ENCODE measurements at places on chromosomes 2 and 18. TPM values are rescaled to one million over a fixed set of nuclear protein-coding genes. Genes with fewer than 3 reads are reported as not detected.

The PRKD3 gene
- total RNA-seq: 40.5 TPM

The NEU4 gene
- total RNA-seq: 4.3 TPM

The REV1 gene
- total RNA-seq: 39.8 TPM

The SCYGR4 gene
- total RNA-seq: not detected

The ICOS gene
- total RNA-seq: 98.1 TPM

The ALK gene
- total RNA-seq: not detected

The ME2 gene
- 15.6 TPM for total RNA-seq

DNA sequence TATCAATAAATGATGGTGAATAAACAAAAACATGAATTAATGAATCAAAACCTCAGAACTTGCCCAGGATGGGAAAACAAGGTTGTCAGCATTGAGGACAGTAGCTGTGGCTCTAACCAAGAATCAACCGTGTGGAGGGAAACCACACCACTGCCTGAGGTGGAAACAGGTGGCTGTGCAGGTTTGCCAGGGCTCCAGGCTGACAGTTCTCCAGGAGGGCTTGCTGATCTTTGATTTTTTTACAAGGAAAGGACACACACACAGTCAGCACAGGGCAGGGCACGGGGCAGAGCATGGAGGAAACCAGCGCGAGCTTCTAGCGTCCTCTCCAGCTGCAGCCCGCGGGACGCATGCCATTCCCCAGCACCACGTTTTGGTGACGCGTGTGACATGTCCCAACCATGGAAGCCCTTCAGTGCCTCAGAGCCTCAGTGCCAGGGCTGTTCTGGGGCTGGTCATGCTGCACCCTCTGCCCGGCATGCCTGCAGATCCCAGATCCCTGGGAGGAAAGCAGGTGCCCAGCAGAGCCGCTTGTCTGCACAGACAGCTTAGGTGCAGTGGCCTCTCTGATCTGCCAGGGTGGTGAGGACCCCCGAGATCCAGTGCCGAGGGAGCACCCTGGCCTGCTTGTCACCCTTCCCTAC, 15.8 kb upstream of the AGXT start:
- H3K36me3 ChIP-seq: no peaks in the 10 kb centered on the region
- no peak overlapping the region for H3K27ac ChIP-seq
- no peaks in the 10 kb centered on the region for H3K4me1 ChIP-seq
- H3K4me3 ChIP-seq: no peak overlapping the region
- H3K27me3 ChIP-seq: no peaks in the 10 kb centered on the region

DNA sequence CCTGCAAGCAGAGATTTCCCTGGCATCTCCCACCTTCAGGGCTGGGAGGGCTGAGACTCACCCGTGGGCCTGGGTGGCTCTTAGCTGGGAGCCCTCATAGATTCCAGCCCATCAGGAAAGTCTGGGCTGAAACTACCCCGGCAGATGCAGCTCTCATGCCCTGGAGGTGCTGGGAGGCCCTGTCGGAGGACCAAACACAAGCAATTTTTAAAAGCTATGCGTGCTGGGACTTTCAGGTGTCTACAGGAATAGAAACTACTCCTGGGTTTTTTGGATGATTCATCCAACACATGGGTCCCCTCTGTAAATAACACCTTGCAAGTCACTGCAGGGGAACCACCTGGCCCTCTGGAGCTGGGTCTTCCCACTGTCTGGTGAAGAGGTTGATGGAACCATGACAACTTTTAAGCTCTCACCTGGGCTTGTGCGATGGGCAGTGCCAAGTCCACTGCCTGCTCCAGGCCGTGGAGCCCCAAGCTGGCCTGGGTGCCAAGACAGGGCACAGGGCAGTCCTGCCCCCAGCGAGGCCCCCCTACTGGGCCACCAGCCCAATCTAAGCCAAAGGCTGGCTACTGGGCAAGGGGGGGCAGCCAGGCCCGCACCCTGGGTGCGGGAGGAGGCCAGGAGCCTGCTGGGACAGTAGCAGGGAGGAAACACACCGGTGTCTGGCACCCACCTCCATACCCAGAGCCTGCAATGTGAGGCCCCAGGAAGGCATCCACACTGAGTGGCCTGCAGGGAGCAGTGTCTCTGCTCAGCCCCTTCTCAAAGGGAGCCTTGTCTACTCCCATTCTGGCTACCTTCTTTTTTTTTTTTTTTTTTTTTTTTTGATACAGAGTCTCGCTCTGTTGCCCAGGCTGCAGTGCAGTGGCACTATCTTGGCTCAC, 1.1 kb upstream of the GPR55 start:
- DNase-seq: no peak
- H3K27ac ChIP-seq: no peak overlapping the region
- H3K36me3 ChIP-seq: no peaks in the 10 kb centered on the region
- peaks cover 43% of the 10 kb centered on the region for H3K4me1 ChIP-seq

DNA sequence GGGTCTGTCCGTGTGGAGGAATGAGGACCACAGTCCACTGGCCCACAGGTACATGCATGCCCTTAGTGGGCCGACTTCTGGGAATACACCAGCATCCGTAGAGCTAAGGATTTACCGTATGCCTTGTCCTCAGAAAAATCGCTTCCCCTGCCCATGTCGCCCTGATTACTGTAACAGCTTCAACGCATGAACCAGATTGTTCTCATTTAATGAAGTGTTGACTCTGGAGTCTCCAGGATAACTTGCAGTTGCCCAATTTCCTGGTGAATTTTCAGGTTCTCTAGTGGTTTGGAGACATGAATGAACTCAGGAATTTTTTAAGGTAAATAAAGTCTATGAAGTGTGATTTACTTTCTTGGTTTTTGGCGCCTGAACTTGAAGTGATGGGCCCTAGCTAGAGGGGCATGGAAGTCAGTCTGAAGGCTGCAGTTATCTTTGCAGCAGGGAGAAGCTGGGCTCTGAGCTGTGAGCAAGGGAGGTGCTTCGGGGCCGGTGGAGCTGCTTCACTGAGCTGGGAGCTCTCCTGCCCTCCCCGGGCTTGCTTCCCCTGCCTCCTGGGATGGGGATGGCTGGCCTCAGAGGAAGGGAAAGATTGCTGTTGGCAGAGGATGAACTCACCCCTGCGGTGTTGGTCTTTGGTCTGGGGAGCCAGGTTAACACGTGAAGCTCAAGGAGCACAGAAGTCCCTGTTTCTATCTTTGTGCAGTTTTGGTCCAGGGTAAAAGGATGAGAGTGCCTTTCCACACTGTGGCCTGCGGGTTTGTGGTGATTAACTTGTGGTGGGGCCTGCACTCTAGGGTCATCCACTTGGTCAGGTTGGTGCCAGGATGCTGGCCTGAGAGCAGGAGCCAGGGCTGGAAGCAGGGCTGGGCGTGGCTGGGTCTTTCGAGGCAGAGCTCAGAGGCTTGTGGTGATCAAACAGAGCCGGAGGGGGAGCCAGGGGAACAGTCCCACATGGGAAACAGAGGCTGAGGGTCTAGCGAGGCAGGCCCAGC, 28.1 kb downstream of the TCF7L1 start:
- H3K4me1 ChIP-seq: no peaks in the 10 kb centered on the region
- no peaks in the 10 kb centered on the region for H3K27me3 ChIP-seq
- no peaks in the 10 kb centered on the region for H3K36me3 ChIP-seq
- H3K27ac ChIP-seq: no peak overlapping the region

DNA sequence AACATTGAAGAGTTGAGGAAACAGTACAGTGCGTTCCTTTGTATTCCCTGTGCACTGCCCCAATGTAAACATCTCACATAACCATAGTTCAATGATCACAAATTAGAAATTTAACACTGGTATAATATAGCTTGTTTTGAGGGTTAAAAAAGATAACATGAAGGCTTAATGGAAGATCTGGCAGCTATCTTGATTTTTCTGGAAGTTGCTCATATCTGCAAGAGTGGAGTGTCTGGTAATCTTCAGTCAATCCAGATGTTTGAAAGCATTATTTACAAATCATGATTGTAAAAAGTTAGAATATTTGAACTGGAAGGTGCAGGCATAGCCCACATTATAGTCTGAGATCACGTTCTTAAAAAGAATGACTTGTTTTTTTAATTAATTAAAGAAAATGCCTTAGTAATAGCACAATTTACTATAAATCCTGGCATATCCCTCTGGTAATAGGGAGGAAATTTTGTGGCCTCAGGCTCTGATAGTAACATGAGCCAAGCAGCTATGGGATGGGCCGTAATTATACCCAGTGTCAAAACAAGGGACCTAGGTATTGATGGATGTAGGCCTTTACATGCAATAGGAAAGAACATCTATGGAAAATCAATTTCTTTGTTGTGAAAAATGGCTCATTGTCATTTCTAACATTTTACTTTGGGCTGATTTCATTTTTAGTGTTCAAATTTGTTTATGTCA, 418.0 kb downstream of the THSD7B start:
- no peaks in the 10 kb centered on the region for H3K4me1 ChIP-seq
- no peak overlapping the region for H3K27ac ChIP-seq
- no peak overlapping the region for H3K4me3 ChIP-seq

DNA sequence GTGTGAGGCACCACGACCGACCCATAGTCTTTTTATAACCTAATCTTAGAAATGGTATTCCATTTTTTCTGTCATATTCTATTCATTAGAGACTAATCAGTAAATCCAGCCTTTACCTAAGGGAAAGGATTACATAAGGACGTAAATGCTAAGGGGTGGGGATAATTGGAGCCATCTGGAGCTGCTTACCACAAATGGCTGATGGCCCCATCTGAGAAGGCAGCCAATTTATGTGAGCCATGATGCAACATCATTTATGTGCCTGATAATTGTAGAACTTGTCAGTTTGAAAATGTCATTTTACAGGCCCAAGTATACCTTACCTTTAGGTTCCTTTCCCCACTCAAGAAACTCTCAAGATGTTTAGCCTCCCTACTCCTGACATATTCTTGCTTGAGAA, 44.0 kb downstream of the ARHGEF33 start:
- H3K36me3 ChIP-seq: no peaks in the 10 kb centered on the region
- H3K27ac ChIP-seq: no peak overlapping the region
- H3K4me3 ChIP-seq: no peak overlapping the region
- H3K4me1 ChIP-seq: no peaks in the 10 kb centered on the region
- DNase-seq: no peak
- H3K27me3 ChIP-seq: no peaks in the 10 kb centered on the region

DNA sequence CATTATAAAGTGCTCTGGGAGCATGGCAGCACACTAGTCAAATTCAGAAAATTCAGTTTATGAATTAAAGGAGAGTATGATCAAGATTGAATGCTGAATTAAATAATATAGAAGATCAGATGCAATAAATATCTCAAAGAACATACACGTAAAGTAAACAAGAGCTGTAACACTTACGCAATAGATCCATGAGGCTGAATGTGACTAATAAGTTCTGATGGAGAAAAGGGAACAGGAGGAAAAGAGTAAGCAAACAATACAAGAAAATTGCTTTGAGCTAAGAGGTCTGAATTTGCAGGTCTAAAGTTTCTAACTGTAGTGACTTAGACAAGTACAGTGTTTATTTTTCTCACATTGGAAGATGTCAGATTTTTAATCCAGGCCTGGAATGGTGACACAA, 646.7 kb upstream of the ZNF804A start:
- no peaks in the 10 kb centered on the region for H3K36me3 ChIP-seq
- H3K4me1 ChIP-seq: no peaks in the 10 kb centered on the region
- H3K27ac ChIP-seq: no peak overlapping the region
- DNase-seq: no peak
- H3K27me3 ChIP-seq: no peaks in the 10 kb centered on the region
- no peak overlapping the region for H3K4me3 ChIP-seq

GRCh38 chr2:211077216-211077767, 520.9 kb downstream of the CPS1 start:
- no peak for DNase-seq
- no peak overlapping the region for H3K4me3 ChIP-seq
- H3K36me3 ChIP-seq: no peaks in the 10 kb centered on the region
- no peaks in the 10 kb centered on the region for H3K27me3 ChIP-seq
- no peak overlapping the region for H3K27ac ChIP-seq
- H3K4me1 ChIP-seq: no peaks in the 10 kb centered on the region

DNA sequence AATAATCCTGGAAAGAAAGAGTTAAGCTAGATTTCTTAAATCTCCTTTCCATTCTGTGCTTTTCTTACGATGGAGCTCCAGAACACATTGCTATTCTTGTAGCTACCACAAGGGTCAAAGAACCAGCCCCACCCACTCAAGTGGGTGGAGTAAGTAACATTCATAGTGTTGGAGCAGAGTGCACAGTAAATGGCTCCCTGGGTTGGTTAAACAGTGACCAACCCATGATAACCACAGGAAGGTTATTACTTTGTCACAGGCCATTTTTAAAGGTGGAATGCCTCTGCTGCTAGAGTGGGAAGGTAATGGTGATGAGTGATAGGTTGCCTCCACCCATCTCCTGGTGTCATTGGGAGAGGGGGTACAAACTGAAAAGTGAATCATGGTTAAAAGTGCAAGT, 13.9 kb downstream of the ARPC2 start:
- H3K27me3 ChIP-seq: no peaks in the 10 kb centered on the region
- peaks cover 84% of the 10 kb centered on the region for H3K36me3 ChIP-seq
- no peak overlapping the region for H3K4me3 ChIP-seq
- DNase-seq: no peak
- peak overlapping the region; percentile 51 for H3K27ac ChIP-seq
- H3K4me1 ChIP-seq: peaks cover 55% of the 10 kb centered on the region

DNA sequence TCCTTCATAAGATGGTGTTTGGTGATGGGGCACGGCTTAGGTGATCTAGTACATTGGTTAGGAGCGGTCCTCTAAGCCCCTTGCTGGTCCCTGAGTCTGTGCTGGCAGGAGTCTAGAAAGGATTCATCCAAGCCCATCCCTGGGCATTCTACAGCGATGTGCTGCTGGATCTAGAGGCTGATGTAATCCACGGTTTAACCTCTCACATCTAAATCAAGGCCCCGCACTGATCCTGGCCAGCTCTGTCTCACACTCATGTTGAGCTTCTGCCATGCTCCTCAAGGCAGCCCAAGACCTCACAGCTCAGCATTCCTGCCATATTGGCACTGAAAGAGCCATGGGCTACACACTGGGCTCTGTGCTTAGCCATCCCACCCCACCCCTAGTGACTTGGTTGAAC, 664.8 kb downstream of the STK39 start:
- H3K4me3 ChIP-seq: no peak overlapping the region
- H3K27me3 ChIP-seq: no peaks in the 10 kb centered on the region
- no peak overlapping the region for H3K27ac ChIP-seq
- H3K36me3 ChIP-seq: no peaks in the 10 kb centered on the region
- no peaks in the 10 kb centered on the region for H3K4me1 ChIP-seq
- no peak for DNase-seq

DNA sequence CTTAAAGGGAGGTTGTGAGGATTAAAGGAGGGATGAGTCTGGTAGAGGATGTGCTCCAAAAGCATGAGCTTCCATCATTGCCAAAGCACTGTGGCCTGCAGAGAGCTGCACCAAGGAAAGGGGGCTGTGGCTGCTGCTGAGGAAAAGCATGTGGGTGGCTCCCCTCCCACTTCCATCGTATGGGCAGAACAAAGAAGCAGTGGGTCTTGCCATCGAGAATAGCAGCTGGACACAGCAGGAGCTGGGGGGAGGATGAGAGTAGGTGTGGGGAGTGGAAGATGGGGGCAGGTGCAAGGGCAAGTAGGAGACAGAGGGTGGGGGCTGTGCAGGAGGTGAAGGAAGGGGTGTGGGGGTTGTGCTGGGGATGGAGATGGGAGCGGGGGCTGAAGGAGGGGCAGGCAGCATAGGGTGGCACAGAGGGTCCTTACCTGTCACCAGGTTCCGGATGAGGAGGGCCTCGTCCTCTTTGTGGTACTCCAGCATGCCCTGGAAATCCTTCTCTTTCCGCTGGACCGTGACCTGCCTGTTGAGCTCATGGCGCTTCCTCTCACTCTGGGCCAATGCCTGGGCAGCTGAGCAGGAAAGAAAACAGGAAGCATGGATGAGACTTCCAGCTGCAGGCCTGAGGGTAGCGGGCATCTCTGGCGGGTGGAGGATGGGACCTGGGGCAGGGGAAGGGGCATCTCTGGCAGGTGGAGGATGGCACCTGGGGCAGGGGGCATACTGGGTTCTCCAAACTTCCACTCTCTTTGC, 33.6 kb upstream of the ACAA2 start:
- no peaks in the 10 kb centered on the region for H3K4me1 ChIP-seq
- H3K27ac ChIP-seq: no peak overlapping the region
- no peaks in the 10 kb centered on the region for H3K36me3 ChIP-seq
